Right renal cortex interstitium (tissue), 3 donors: ENCODE measurements at places on chromosomes 4 and X. TPM values are rescaled to one million over a fixed set of nuclear protein-coding genes. Genes with fewer than 3 reads are reported as not detected.

GRCh38 chr4:142169216-142169615 is 532.8 kb downstream of the IL15 start:
- no peak for DNase-seq

- no peak for DNase-seq
These were observed 62.6 kb upstream of the KLF3 start for GRCh38 chr4:38601244-38601915.

DNA sequence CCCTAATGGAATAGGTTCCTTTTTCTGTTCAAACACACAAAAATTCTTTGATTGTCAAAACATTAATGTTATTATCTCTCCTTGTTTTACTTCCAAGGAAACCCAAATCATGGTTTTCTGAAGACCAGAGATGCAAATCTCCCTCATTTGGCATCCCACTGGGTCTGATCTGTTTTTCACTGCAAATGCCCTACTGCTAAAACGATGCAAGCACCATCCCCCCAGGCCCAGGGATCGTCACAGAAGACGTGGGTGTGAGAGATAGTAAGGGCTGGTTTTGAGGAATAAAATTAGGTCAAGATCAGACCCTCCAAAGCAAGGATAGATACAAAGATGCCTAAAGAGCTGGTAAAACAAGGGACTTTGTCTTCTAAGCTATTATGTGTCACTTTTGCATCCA is 33.6 kb downstream of the GSPT2 start:
- DNase-seq: no peak

GRCh38 chr4:10184041-10184440 is 67.4 kb upstream of the WDR1 start:
- DNase-seq: no peak

GRCh38 chr4:164615964-164616363 is 138.0 kb upstream of the SMIM31 start:
- DNase-seq: no peak

GRCh38 chr4:38023347-38024205 is 63.4 kb downstream of the PTTG2 start:
- no peak for DNase-seq

- DNase-seq: no peak
These were observed 198.0 kb downstream of the GUCY2F start for GRCh38 chrX:109283870-109284269.

The TGIF2LX gene
- polyA plus RNA-seq: not detected
